ENCODE measurements at places on chromosomes 11 and 22.

DNA sequence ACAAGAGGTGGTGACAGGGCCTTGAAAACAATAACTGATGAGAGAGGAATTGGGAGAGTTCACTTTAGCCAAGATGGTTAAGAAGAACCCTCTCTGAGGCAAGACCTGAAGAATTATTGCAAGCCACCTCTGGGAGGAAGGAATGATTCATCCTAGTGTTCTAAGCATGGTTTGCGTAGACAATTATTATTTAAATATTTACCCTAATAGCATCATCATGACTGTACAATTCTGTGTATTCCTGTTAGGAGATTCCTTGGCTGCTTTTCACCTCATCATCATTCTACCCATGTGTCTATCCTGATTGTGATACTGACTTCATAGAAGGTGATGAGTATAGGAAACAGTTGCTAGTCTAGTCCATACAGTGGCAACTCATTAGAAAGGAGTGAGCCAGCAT, 264.4 kb downstream of the DDX10 start:
- no peak for DNase-seq

DNA sequence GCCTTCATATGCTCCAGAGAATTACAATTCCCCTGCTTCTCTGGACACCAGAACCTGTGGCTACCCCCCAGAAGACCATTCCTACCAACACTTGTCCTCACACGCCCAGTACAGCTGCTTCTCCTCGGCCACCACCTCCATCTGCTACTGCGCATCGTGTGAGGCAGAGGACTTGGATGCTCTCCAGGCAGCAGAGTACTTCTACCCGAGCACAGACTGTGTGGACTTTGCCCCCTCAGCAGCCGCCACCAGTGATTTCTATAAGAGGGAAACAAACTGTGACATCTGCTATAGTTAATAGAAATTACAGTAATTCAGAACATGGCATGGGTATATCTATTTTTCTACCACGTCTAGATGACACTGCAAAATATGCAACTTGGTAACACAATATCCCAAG, 9.8 kb downstream of the POU2AF3 start:
- DNase-seq: no peak

DNA sequence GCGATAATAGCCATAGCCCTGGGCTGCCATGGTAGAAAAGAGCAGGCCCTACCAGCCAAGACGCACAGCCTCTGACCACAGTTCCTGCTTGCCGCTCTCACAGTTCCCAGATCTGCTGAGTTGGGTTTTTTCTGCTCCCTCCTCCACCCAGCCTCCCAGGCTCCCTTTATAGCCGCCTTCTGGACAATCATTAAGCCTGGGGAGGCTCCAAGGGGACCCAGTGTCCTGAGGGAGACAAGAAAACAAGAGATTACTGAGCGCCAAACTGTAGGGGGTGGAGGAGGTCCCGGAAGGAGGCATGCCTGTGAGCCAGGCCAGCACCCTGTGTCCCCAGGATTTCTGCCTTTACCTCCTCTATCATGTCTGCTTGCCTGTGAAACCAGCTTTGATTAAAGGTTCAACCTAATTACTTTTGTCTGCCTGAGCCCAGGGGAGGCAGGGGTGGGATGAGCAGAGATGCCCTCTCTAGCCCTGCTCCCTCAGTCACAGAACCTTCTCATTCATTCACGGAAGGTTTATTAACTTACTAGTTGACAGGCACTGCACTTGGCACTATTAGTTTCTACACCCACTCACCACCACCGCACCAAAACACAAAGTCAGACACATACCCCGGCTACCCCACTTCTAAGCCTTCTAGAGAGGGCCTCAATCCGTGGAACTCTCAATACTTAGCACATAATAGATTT, 1.2 kb downstream of the SLC37A4 start:
- DNase-seq: no peak

DNA sequence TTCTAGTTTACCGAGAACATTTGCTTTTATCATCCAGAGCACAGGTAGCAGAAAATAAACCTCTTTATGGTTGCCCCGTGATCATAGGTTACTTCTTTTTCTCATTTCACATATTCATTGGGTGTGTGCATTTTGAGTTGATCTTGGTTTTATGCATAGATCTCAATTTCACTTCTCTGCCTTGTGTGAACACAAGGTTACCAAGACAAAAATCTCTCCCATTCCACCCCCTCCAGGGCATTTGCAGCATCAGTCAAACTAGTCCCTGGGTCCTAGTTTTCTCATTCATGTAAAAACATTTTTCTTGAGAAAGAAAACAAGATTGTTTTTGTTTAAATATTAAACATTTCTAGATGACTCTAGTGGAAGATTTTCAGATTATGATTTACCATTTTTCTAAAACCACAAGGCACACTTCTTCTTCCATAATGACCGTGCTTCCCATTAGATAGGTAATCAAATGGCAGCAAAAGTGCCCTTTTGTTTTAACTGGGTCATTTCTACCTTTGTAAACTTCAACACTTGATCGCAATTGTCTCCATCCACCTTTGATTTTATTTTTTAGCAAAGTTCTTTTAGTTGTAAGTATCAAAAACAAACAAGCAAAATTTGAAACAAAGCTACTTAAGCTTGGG, 526.6 kb upstream of the CADM1 start:
- DNase-seq: no peak

- DNase-seq: no peak
Measured at GRCh38 chr11:19846654-19847305, 134.1 kb downstream of the NAV2 start.

DNA sequence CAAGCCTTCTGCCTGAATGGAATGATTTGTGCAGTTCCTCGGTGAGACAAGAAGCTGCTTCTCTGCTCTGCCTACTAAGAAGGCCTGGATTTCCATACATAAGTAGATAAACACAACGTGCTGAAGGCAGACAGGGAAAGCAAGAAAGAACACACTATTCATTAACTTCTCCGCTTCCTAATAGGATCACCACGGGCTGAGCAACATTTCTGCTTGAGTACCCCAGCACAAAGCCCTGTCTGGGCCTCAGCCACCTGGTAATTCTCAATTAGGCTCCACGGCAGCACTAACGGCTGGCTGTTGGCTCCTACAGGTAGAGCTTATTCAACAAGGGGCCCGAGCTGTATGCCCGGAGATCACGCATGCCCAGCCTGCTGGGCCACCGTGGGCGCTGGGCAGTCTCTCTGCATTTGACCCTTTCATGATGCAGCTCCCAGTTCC, 1156.6 kb downstream of the TBC1D22A start:
- no peak for DNase-seq

- DNase-seq: peak; percentile 97
Measured at GRCh38 chr22:22195265-22196017, 49.1 kb upstream of the VPREB1 start.

DNA sequence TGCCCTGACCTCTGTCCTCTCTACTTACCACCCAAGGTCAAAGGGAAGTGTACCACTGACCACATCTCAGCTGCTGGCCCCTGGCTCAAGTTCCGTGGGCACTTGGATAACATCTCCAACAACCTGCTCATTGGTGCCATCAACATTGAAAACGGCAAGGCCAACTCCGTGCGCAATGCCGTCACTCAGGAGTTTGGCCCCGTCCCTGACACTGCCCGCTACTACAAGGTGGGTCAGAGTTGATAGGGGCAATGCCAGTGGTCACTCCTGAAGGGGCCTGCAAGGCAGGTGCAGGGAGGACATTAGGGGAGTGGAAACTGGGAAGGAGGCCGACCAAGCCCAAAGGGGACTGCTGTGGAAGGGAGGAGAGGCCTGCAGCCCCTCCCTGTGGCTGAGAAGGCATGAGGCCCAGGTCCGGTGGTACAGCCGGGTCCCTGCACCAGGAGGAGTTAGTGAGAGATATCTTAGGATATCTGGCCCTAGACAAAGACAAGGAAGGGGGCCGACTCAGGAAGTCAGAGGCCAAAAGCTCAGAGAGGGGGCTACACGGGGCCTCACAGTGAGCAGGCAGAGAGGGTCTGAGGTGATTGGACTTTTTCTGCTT, 17.9 kb downstream of the POLR3H start:
- no peak for DNase-seq

DNA sequence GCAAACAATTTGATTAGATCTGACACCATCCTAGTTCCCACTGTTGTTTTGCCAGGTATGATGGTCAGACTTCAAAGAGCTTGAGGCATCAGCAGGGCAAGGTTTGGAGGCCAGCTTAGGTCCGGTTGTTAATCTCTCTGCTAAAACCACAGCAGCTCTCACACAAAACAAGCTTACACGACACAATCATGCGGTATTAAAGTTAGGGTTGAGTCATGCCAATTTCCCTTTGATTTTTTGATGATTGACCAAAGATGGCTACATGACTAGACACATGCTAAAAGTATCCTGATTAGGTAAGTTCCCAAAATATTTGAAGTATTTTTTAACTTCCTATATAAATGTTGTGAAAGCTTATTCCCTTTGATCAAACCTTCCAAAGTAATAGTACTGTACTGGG, 145.9 kb downstream of the ELP4 start:
- no peak for DNase-seq

DNA sequence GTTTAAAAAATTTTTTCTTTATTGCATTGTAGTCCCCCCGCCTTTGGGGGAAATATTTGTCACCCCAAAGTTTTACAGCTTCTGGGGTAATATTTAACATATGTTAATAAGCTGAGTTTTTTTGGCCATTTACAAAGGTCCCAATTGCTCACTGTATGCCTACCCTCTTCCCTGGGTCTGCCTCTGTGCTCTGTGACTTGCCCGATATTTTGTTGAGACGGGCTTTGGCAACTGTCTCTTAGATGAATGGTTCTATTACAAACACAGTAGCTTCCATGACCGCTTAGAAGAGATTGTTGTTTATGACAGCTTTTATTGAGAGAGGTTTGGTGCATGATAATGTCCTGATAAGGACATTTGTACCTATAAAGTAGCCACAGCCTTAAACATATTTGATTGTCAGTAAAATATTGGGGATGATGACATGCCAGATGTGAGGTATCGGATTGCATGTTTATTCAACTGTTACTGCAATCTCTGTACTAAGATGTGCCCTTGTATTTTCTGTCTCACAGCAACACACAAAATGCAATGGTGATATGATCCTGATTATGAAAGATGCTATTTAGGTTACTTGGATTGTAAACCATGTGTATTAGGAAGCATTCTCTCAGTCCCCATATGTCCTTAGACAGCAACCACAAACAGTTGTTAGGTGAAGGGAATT, 103.1 kb downstream of the TEAD1 start:
- no peak for DNase-seq

DNA sequence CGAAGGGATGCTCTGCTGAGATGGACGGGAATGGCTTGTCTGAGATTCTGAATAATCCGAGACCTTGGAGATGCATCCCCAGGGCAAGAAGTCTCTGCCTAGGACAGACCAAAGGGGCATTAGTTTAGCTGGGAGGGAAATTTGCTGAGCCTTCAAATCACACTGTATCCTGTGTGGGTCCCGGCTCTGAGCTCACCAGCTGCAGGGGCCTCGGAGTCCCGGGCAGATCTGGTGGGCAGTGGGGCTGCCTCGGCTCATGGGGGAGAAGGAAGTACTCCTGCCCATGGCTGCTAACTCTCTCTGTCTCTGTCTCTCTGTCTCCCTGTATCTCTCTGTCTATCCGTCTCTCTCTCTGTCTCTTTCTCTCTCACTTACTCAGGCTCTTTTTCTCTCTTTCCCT, 522.4 kb downstream of the TBC1D22A start:
- DNase-seq: no peak

DNA sequence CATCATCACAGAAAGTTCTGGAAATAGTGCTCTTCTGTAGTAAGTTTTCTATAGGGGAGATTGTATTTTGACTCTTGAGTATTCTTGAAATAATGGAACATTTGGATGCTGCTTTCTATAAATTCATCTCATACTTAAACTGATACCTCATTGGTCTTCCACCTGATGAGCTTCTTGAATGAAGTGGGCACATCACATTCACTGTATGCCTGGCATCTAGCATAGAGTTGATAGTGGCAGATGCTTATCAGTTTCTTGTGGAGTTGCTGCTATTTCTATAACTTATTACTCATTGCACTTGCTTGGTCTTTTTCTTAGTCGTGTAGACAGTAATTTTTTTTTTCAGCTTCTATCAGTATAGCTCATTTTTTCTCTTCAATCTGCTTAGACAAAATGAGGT, 5.4 kb downstream of the ATXN10 start:
- no peak for DNase-seq
